HCT116 (cell line): ENCODE measurements at places on chromosomes 5 and 9. TPM values are rescaled to one million over a fixed set of nuclear protein-coding genes. Genes with fewer than 3 reads are reported as not detected.

ANKHD1 gene
- total RNA-seq = 80.8 TPM

IER5L gene
- 195 TPM for total RNA-seq

SPATA31A3 gene
- total RNA-seq = not detected

ENHO gene
- total RNA-seq = 6.1 TPM

OTP gene
- 0.07 TPM for total RNA-seq
